ENCODE measurements at places on chromosomes 6 and 20. TPM values are rescaled to one million over a fixed set of nuclear protein-coding genes. Genes with fewer than 3 reads are reported as not detected.

OTOR gene
- not detected for total RNA-seq

AFG1L gene
- 1.7 TPM for total RNA-seq

IL17A gene
- not detected for total RNA-seq

TCEA2 gene
- 30.1 TPM for total RNA-seq

DNA sequence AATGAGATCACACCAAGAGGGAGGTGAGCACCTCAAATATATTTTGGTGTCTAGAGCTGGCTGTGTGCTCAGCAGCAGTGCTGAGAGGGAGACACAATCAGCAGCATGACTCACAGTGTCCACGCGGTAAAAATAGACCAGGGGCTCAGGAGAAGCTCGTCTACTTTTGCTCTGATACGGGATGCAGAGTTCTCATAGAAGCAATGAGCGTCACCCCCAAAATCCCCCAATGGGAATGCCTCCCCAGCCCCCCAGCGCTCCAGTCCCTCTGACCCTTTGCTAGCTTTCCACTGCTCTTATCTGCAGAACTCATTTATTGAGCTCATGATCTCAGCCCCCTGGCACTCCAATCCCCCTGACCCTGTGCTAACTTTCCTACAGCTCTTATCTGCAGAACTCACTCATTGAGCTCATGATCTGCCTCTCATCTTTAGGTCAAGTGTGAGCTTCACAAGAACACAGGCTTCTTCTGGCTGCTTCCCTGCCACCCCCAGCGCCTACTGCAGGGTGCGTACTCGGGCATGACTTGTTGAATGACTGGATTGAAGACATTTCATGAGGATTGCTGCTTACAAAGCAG is 34.0 kb downstream of the SYNDIG1 start:
- no peaks in the 10 kb centered on the region for H3K27me3 ChIP-seq
- peaks cover 21% of the 10 kb centered on the region for H3K4me1 ChIP-seq
- no peak overlapping the region for H3K27ac ChIP-seq
- H3K4me3 ChIP-seq, result peak overlapping the region; percentile 10
- no peak for DNase-seq
- no peaks in the 10 kb centered on the region for H3K36me3 ChIP-seq

- H3K4me1 ChIP-seq, result no peaks in the 10 kb centered on the region
- no peaks in the 10 kb centered on the region for H3K36me3 ChIP-seq
- DNase-seq, result no peak
- H3K27ac ChIP-seq, result no peak overlapping the region
- no peaks in the 10 kb centered on the region for H3K27me3 ChIP-seq
Observed at GRCh38 chr6:1940381-1940780, 305.0 kb downstream of the GMDS start.

DNA sequence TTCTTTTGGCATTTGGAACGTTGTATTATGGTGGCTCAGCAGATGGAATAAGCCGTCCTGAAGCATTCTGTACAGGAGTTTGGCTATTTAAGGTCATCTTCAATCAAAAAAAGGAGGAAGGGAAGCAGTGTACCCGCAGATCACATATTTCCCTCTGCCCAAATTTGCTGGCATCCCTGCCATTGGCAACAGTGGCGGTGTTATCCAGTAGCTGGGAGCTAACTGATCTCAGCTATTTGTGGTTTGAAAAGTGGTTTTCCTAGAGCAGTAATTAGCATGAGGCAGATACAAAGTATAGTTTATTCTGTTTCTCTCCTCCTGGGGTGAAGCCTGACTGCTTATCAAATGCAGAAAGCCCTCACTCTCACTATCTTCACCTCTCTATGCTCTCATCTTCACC is 576.8 kb downstream of the QKI start:
- no peaks in the 10 kb centered on the region for H3K27me3 ChIP-seq
- H3K27ac ChIP-seq, result no peak overlapping the region
- no peak overlapping the region for H3K4me3 ChIP-seq
- H3K36me3 ChIP-seq, result no peaks in the 10 kb centered on the region
- H3K4me1 ChIP-seq, result no peaks in the 10 kb centered on the region

GRCh38 chr6:141472162-141472928 is 660.4 kb upstream of the GJE1 start:
- H3K27me3 ChIP-seq, result no peaks in the 10 kb centered on the region
- no peaks in the 10 kb centered on the region for H3K36me3 ChIP-seq
- peaks cover 12% of the 10 kb centered on the region for H3K4me1 ChIP-seq
- no peak for DNase-seq
- no peak overlapping the region for H3K27ac ChIP-seq

- no peak overlapping the region for H3K27ac ChIP-seq
- no peaks in the 10 kb centered on the region for H3K27me3 ChIP-seq
- H3K4me3 ChIP-seq, result no peak overlapping the region
- peaks cover 4% of the 10 kb centered on the region for H3K4me1 ChIP-seq
- no peaks in the 10 kb centered on the region for H3K36me3 ChIP-seq
- DNase-seq, result no peak
Observed at GRCh38 chr6:77025736-77026223, 437.5 kb downstream of the HTR1B start.

GRCh38 chr6:137518386-137518983 is 24.3 kb upstream of the OLIG3 start:
- H3K4me1 ChIP-seq, result no peaks in the 10 kb centered on the region
- no peak for DNase-seq
- H3K4me3 ChIP-seq, result no peak overlapping the region
- H3K36me3 ChIP-seq, result no peaks in the 10 kb centered on the region
- no peak overlapping the region for H3K27ac ChIP-seq

DNA sequence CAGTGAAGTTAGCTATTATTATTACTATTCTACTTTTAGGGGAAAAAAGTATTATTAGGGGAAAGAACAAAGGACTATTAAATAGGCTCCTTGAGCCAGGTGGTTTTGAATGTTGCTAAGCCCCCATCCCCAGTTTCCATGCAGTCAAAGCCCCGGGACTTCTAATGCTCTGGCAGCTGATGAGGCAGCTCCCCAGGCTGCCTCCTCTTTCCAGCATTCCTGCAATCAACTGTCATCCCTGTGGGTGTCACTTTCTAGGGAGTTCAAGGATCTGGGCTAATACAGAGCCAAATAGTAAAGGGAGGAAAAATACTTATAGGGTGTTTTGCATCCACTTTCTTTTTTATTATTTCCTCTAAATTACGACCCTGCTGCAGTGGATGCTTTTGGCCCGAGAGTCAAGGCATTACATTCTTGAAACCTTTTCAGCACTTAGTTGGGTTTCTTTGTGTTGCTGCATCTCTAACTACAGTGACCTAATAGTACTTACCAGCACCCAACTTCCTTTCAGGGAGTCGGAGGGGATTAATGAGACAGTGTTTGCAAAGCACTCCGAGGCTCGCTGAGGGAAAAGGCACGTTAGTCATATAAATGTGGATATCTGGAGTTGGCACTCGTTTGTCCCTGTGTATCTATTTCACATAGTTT is 303.9 kb upstream of the MAP3K7 start:
- H3K4me1 ChIP-seq, result no peaks in the 10 kb centered on the region
- no peak overlapping the region for H3K4me3 ChIP-seq
- H3K27me3 ChIP-seq, result no peaks in the 10 kb centered on the region
- H3K36me3 ChIP-seq, result no peaks in the 10 kb centered on the region
- no peak overlapping the region for H3K27ac ChIP-seq

DNA sequence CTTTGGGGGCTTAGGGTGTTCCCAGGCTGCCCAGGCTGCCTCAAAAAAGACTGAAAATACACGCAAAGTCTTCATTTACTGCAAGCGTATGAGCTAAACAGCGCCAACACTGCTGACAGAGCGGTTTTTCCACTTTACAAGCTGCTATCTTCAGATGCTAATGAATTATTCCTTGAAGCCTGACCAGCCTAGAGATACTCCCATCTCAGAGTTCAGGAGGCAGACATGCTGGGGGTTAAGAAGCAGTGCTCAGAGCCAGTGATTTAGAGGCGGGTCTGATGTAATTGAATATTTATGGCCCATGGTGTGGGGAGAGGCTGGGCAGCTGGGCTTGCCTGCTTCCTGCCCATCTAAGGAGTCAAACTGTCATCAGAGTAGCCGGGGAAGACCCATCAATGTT is 241.4 kb downstream of the SLC24A3 start:
- H3K27ac ChIP-seq, result no peak overlapping the region
- H3K4me3 ChIP-seq, result no peak overlapping the region
- peaks cover 19% of the 10 kb centered on the region for H3K4me1 ChIP-seq
- H3K36me3 ChIP-seq, result no peaks in the 10 kb centered on the region

DNA sequence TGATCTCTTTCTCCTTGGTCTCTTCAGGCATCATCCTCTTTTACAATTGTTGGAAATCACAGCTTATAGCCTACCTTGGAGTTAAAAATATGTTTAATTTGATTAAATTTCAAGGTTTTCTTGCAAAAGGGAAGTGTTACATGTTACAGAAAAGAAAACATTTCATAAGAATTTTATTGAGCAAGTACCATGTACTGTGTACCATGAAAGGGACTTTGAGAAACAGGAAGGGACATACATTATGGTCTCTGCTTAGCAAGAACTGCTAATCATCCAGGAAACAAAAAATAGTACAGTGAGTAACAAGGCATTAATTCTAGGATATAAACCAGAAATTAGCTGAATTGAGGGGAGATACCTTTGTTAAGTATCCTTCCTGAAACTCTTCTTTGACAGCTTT is 145.3 kb upstream of the SPACA1 start:
- no peak overlapping the region for H3K27ac ChIP-seq
- H3K36me3 ChIP-seq, result no peaks in the 10 kb centered on the region
- H3K4me3 ChIP-seq, result no peak overlapping the region
- no peak for DNase-seq

GRCh38 chr6:62390401-62390800 is 104.4 kb upstream of the KHDRBS2 start:
- H3K4me1 ChIP-seq, result no peaks in the 10 kb centered on the region
- H3K36me3 ChIP-seq, result no peaks in the 10 kb centered on the region
- DNase-seq, result no peak
- H3K27ac ChIP-seq, result no peak overlapping the region
- H3K4me3 ChIP-seq, result no peak overlapping the region
- no peaks in the 10 kb centered on the region for H3K27me3 ChIP-seq
